ENCODE measurements at places on chromosomes 4 and X.

- DNase-seq: no peak
These were observed 45.0 kb downstream of the PIR start for GRCh38 chrX:15448010-15448639.

DNA sequence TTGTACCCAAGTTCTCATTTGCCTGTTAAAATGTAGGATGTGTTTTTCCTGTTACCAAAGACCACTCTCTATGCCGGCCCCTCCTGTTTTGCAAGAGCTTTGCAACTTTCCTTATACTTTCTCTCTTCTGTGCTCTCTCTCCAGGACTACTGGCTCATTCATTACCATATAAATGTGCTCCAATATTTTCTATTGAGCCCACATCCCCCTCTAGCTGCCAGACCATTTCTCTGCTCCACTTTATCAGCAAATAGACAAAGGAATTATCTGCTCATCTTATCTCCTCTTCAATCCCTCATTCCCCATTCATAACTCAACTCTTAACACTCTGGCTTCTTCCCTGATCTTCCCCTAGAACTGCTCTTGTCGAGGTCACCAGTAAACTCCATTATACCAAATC, 33.6 kb downstream of the RPGR start:
- no peak for DNase-seq

DNA sequence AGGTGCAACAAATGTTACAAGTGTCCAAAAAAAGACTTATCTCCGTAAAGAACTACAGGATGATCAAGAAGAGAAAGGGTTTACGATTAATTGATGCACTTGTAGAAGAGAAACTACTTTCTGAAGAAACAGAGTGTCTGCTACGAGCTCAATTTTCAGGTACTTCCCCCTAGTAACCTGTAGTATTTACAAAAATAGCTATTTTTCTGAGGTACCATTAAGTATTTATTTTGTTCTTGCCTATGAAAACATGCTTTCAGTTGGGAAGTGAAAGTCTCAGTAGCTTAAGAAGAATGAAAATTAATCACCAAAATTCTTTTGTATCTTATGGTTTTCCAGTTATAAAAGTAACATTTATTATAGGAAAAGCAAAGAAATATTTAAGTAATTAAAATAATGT, 5.9 kb downstream of the THAP9 start:
- DNase-seq: no peak

DNA sequence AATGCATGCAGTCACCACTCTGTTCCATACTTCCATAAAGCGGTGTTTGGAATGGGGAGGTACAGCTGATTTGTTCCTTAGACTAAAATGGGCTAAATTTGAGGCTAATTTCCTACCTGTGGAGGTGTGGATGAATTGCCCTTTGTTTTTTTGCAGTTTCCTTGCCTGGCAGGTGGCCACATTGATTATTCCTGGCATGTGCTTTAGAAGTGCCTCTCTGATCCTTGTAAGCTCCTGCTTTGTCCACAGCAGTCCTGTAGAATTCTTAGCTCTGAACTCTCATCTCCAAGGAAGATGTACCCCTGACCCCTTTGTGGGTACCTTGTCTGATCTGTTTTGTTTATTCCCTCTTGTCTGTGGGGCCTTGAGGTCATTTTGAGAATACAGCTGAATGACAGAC, 136.8 kb downstream of the ADGRL3 start:
- no peak for DNase-seq

DNA sequence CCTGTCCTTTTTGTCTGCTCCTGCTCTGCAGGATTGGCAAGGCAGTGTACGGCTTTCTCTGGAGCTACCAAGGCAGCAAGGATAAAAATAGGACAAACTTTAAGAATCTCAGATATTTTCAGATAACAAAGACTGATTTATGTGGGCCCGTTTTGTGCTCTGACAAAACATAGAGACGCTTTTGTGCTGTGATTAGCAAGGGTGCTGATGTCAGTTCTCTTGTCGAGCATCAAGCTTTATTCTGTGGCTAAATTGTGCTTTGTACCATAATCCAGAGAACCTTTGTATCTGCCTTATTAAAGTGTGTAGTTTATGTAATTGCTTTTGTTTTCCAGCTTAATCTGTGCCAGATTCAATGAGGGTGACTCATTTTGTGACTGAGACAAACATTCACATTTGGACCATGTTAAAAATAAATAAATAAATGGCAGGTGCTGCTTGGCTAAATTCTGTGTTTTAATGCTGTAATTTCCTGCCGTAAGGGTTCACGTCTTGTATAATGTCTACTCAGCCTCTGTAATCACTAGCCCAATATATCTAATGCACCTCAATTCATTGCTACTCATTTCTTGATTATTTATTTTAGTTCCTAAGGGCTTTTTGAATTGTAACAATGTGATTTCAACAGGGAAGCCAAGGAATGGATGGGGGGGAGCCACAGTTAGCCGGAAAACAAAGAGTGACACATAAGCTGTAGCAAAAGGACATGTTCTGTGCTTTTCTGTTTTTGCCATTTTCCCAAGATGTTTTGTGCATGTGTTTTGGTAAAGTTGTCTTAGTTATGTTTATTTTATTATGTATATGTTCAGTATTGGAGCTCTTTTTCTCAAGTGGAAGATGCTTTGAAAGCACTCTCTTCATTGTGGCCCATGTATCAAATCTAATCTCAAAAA, 75.1 kb downstream of the GAB1 start:
- DNase-seq: no peak

All from fibroblast of the conjunctiva (primary cell).